M059J (cell line): ENCODE measurements at places on chromosomes 2 and 18. TPM values are rescaled to one million over a fixed set of nuclear protein-coding genes. Genes with fewer than 3 reads are reported as not detected.

Gene TDRD15
- not detected in 2 replicates for total RNA-seq

Gene LIMS3
- 0.17 and 2.3 TPM in 2 replicates for total RNA-seq

Gene TCF23
- not detected in 2 replicates for total RNA-seq

Gene CNDP1
- total RNA-seq, result not detected in 2 replicates

Gene NT5C1B
- total RNA-seq, result not detected in 2 replicates

Gene NYAP2
- total RNA-seq, result 1.5 and 2.3 TPM in 2 replicates

Gene CDH19
- total RNA-seq, result not detected in 2 replicates

Gene MC2R
- not detected in 2 replicates for total RNA-seq

Gene AGXT
- not detected in 2 replicates for total RNA-seq

Gene TBR1
- not detected in 2 replicates for total RNA-seq

Gene ACVR1C
- 0.10 TPM in 1 of 2 replicates, not detected in the other for total RNA-seq

Gene MCEE
- 16.5 and 17.7 TPM in 2 replicates for total RNA-seq

Gene THADA
- 8.7 and 12.7 TPM in 2 replicates for total RNA-seq

Gene TEX44
- not detected in 2 replicates for total RNA-seq

Gene REEP1
- 2.5 and 3.4 TPM in 2 replicates for total RNA-seq

Gene VWC2L
- 0.02 TPM in 1 of 2 replicates, not detected in the other for total RNA-seq

Gene ASB18
- 0.30 TPM in 1 of 2 replicates, not detected in the other for total RNA-seq

Gene PER2
- total RNA-seq, result 1.4 and 3.7 TPM in 2 replicates

Gene ST6GAL2
- total RNA-seq, result not detected in 2 replicates

Gene ANKRD62
- total RNA-seq, result not detected in 2 replicates
